ENCODE measurements at places on chromosomes 7 and 10.
A peak's percentile ranks its signal among the peaks of the same experiment; 100 is the strongest.

DNA sequence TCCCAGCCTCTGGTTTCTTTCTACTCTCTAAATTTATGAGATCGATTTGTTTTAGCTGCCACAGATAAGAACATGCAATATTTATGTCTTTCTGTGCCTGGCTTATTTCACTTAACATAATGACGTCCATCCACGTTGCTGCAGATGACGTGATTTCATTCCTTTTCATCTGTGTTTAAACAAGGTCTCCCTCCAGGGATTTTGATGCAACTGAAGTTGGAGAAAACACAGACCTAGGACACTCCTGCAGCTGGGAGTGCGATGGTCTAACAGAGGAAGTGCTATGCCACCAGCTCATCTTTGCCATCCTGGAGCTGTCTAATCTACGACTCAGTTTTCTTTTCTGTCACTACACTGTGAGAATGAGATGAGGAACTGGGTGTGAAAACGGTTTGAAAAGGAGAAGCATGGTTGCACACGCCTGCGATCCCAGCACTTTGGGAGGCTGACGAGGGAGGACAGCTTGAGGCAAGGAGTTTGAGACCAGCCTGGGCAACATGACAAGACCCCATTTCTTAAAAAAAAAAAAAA lies 1.5 kb upstream of the KCTD7 start:
- no peak for DNase-seq

- no peak for DNase-seq
Observed at GRCh38 chr10:104387130-104387888, 33.7 kb downstream of the CFAP58 start.

- DNase-seq, result no peak
Observed at GRCh38 chr10:86681047-86681446, 12.7 kb downstream of the LDB3 start.

- no peak for DNase-seq
Observed at GRCh38 chr10:72719941-72720592, 28.1 kb downstream of the MCU start.

DNA sequence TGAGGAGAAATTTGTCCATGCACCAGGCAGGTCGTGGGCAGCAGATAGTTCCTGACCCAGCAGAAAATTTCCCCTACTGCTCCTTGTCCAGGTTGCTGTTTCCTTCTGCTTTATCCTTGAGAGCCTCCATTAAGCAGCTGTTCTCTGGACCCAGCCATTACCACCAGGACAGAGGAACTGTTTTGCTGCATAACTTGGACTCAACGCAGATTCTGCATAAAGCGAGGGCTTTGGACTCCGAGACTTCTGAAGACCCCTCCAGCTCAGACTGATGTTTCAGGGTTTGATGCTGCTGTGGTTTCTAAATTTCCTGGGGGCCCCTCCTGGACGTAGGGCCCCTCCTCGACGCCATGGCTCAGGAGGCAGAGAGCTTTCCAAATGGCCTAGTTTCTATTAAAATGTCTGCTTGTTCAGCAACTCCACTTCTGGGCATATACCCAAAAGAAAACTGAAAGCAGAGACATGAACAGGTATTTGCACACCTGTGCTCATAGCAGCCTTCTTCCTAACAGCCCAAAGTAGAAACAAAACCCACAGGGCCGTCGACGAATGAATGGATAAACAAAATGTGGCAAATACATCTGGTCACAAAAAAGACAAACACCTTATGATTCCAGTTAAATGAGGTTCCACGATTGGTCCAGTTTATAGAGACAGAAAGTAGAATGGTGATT lies 28.3 kb upstream of the LMTK2 start:
- DNase-seq, result no peak

GRCh38 chr10:17257466-17258321 lies 29.7 kb downstream of the VIM start:
- peak; percentile 36 for DNase-seq

DNA sequence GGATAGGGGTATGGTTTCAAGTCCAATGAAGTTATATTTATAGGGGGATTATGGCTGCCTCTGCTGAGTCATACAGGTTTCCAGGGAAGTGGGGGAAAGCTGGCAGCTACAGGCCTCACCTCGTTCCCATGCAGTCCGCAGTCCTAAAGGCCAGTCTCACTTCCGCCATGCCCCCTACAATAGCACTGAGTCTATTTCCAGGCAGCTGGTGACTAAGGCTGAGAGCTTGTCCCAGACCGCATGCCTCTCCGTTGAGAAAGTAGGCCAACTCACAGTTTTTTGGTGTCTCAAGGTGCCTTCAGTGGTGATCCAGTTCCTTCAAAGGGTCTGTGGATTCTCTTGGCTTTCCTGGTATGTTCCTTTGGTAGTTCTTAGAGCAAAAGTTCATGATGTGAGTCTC lies 203.9 kb upstream of the GLI3 start:
- no peak for DNase-seq

DNA sequence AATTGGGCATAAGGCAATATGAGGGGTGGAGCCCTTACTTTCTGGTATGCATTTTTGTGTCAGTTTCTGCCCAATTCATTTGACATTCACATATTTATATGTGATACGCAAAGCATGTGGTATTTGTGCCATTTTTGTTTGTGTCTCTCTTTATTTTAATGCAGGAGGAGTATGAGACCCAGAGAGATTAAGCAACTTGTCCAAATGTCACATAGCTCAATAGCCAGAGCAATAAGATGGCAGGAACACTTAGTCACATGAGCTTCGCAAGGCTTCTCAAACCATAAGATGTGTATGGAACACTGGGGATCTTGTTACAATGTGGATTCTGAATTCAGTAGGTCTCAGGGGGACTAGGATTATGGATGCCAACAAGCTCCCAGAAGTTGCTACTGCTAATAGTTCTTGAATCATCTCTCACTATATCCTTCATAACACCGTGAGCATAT lies 19.2 kb downstream of the MRLN start:
- DNase-seq, result no peak

DNA sequence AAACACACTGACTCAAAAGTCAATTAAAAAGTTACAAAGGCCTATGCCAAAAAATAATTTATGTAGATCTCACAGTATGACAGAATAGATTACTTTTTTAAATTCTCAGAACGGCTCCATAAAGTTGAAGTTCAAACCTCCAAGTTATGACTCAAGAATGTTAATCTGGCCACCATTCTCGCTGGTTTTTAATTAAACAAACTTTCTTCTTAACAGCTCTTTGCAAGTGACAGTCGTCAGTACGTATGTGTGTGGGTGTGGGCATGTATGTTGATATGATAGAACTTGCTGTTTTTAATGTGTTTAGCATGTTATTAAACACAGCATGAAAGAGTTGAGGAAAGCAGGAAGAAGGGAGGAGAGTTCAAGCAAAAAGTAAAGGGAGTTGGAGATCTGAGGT lies 18.5 kb downstream of the PRKCQ start:
- no peak for DNase-seq

GRCh38 chr7:87858417-87859100 lies 17.6 kb downstream of the SLC25A40 start:
- no peak for DNase-seq

DNA sequence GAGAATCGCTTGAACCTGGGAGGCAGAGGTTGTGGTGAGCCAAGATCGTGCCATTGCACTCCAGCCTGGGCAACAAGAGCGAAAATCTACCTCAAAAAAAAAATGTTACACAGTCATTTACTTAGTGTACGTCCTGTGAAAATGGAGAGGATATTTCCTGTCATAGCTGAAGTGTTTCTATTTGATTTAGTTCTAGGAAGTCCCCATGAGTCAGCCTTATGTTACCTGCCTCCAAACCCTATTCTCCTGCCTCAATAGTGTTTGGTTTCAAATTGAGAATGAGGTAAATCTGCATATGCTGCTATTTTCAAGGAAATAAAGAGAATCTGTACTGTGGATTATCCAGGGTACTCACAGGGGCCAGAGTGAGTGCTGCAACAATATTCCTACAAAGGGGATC lies 1284.5 kb upstream of the AUTS2 start:
- DNase-seq, result no peak

DNA sequence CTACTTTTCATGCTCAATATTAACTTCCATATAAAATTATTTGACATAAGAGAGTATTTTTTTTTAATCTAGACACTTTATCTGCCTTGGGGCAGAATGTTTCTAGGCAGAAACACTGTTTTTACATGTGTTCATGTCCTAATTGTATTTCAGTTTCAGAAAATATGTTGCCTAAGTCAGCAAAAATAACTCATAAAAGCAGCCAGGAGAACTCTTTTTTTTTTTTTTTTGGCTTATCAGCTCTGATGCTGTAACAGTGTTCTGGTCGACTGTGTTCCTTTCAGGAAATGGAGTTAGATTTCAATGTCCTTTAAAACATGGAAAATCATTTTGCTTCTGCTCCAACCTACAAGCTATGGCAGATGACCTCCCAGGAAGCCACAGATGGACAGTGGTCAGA lies 63.2 kb upstream of the OPALIN start:
- DNase-seq, result no peak

Measured in NCI-H446 (cell line).